ENCODE measurements at places on chromosomes 1 and 21. TPM values are rescaled to one million over a fixed set of nuclear protein-coding genes. Genes with fewer than 3 reads are reported as not detected.

DNA sequence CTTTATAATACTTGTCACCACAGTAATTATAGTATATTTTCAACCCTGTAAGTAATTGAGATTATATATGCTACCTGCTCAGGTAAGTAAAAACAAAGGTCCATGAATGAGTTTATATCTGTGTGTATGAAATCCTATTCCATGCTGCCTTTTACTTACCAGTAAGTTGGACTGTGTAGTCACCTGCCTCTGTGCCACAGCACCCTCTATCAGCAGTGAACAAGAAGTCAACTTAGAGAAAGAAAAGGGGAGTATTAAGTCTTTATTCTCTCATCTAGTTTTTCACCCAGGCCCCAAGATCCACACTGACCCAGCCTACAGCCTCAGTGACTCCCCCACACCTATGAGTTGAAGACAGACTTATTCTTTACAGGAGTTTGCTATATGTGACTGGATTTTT is 36.9 kb upstream of the IFI16 start:
- no peak overlapping the region for H3K27ac ChIP-seq
- no peaks in the 10 kb centered on the region for H3K36me3 ChIP-seq
- DNase-seq: no peak
- H3K4me3 ChIP-seq: no peak overlapping the region
- H3K4me1 ChIP-seq: no peaks in the 10 kb centered on the region

Gene SPRR1B
- 0.66 TPM for total RNA-seq

Gene ACTL8
- total RNA-seq: 0.69 TPM

Gene FAM72A
- 23.0 TPM for total RNA-seq

Gene SLC2A5
- not detected for total RNA-seq

Gene FCAMR
- not detected for total RNA-seq

Data from HCT116 (cell line).